ENCODE measurements at places on chromosomes 7 and 10. TPM values are rescaled to one million over a fixed set of nuclear protein-coding genes. Genes with fewer than 3 reads are reported as not detected.

DNA sequence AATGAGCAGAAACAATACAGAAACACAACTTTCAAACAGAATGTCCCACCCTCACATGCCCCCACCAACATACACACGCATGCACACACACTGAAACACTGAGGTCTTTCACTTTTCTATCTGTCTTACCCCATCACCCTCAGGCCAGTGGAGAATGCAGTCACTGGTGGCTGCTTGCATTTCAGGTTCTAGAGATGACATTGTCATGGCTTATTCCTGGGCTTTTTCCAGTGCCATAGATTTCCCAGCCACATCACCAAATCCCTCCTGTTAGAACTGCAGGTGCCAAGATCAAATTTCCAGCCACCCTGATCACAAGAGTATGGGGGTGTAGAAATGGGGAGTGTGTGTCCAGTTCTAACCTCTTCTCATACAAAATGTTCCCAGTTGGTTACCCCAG, 68.4 kb downstream of the CACNA2D1 start:
- DNase-seq, result no peak
- H3K4me3 ChIP-seq, result no peak overlapping the region
- H3K4me1 ChIP-seq, result peaks cover 44% of the 10 kb centered on the region
- H3K27ac ChIP-seq, result peak overlapping the region; percentile 58
- H3K36me3 ChIP-seq, result no peaks in the 10 kb centered on the region
- no peaks in the 10 kb centered on the region for H3K27me3 ChIP-seq

DNA sequence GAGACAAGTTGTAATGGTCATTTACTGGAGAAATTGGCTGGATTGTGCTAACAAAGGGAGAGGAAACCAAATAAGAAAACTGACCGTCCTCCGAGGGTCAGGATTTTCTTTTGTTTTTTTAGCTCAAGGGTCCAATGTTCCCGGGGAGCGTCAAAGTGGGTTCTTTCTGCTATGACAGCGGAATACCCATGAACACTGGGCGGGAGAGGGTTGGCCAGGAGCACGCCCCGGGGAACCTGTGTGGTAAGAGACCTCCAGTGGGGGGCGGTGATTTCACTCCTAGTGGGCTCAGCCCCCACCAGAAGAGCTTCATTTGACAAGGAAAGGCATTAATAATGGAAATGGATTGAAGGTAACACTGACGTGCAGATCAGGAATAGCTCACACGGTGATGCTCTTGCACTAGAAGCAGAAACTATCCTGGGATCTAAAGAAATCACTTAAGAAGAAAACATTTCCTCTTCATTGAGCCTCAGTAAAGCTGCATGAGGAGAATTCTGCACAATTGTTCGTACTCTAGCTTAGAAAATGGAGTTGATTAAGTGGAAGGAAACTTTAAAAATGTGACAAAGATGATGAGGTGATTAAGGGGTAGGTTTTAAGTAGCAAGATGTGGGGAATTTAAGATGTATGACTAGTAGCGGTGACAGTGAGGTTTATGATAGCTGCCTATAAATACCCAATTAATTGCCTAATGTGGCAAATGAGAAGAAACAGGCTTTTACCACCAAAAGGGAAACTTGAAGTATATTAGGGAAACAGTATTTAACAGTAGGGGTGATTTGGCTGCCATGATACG, 627.2 kb downstream of the SUGCT start:
- H3K4me3 ChIP-seq, result no peak overlapping the region
- H3K4me1 ChIP-seq, result no peaks in the 10 kb centered on the region
- no peaks in the 10 kb centered on the region for H3K27me3 ChIP-seq

GRCh38 chr10:72830625-72831024, 62.9 kb upstream of the OIT3 start:
- H3K36me3 ChIP-seq, result no peaks in the 10 kb centered on the region
- H3K27me3 ChIP-seq, result no peaks in the 10 kb centered on the region
- no peak overlapping the region for H3K4me3 ChIP-seq
- DNase-seq, result no peak

The HECTD2 gene
- total RNA-seq, result 3.9 TPM

DNA sequence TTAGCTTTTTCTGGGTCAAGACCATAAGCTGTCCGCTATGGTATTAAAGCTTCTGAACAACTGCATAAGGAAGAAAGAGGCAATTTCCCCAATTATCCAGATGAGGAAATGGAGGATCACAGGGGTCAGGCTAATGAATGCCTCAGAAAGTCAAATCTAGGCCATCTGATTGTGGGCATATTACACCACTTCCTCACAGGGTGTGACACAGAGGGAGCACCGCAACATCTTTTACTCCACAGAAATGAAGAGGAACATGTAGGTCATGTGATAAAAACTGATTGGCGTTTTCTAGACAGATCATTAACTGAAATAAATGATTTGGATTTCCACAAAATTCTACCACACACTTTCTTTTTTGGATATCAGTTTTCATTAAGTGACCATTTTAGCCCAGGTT, 384.4 kb downstream of the PARD3 start:
- peaks cover 24% of the 10 kb centered on the region for H3K4me1 ChIP-seq
- no peak overlapping the region for H3K4me3 ChIP-seq
- H3K36me3 ChIP-seq, result no peaks in the 10 kb centered on the region
- H3K27me3 ChIP-seq, result no peaks in the 10 kb centered on the region
- no peak for DNase-seq

The HYCC1 gene
- 26.9 TPM for total RNA-seq

The MET gene
- total RNA-seq, result 36.8 TPM

The TMEM248 gene
- 53.2 TPM for total RNA-seq

GRCh38 chr7:110205899-110206298, 885.0 kb upstream of the LRRN3 start:
- H3K4me3 ChIP-seq, result no peak overlapping the region
- H3K4me1 ChIP-seq, result no peaks in the 10 kb centered on the region
- no peaks in the 10 kb centered on the region for H3K36me3 ChIP-seq
- no peak overlapping the region for H3K27ac ChIP-seq
- no peaks in the 10 kb centered on the region for H3K27me3 ChIP-seq

- no peaks in the 10 kb centered on the region for H3K4me1 ChIP-seq
- H3K27me3 ChIP-seq, result no peaks in the 10 kb centered on the region
- H3K4me3 ChIP-seq, result no peak overlapping the region
- H3K36me3 ChIP-seq, result no peaks in the 10 kb centered on the region
- no peak for DNase-seq
Observed at GRCh38 chr7:22480523-22481075, 19.4 kb downstream of the STEAP1B start.

The PGAM2 gene
- total RNA-seq, result 129 TPM

DNA sequence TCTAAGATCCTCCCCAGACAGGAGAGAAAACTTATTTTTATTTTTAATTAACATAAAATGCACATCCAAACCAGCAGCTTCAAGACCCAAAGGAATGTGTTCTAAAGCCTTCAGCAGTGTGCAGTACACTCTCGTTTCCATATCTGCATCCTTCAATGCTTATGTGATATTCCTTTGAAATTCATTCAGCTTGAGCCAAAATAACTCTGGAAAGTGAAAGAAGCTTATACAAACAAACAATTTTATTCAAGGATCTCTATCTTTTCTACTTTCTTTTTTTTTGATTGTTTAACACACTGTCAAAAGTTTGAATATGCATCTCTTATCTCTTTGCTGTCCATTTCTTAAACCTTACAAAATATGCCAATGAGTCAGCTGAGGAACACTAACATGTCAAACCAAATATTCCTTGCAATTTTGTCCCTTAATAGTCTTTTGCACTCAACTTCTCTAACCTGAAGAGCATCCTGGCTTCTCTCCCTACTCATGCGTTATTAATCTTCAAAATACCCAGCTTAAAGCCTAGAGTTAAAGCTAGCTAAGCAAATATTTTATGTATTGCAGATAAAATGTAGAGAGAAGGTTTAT, 124.3 kb downstream of the THSD7A start:
- no peak for DNase-seq
- no peaks in the 10 kb centered on the region for H3K27me3 ChIP-seq
- H3K36me3 ChIP-seq, result no peaks in the 10 kb centered on the region
- H3K4me3 ChIP-seq, result no peak overlapping the region
- H3K4me1 ChIP-seq, result no peaks in the 10 kb centered on the region

DNA sequence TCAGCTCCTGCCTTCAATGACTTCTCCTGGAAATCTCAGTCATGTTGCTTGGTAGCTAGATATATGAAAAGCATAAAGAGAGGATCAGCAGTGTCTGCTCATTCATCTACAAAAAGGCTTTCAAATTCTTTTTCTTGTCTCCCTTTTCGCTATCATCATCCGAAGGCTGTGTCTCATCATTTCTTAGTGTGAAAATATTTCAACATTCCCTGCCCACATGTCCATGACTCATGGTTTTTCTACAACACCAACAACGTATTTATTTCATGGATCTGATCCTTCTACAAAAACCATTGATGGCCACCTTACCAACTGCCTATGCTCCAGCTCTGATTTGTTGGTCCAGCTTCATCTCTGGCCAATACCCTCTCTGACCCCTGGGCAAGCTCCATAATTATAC, 472.5 kb upstream of the GHITM start:
- H3K36me3 ChIP-seq, result no peaks in the 10 kb centered on the region
- H3K4me1 ChIP-seq, result no peaks in the 10 kb centered on the region
- DNase-seq, result no peak
- no peak overlapping the region for H3K4me3 ChIP-seq
- no peaks in the 10 kb centered on the region for H3K27me3 ChIP-seq

The CDC14C gene
- not detected for total RNA-seq

- H3K36me3 ChIP-seq, result peaks cover 10% of the 10 kb centered on the region
- peaks cover 81% of the 10 kb centered on the region for H3K4me1 ChIP-seq
- peak overlapping the region; percentile 61 for H3K4me3 ChIP-seq
Observed at GRCh38 chr10:73647875-73648651, 6.8 kb upstream of the MYOZ1 start.

- H3K27ac ChIP-seq, result no peak overlapping the region
- DNase-seq, result no peak
- H3K27me3 ChIP-seq, result no peaks in the 10 kb centered on the region
Observed at GRCh38 chr7:100061518-100062193, 12.1 kb downstream of the ZSCAN21 start.

The PRLHR gene
- total RNA-seq, result not detected

DNA sequence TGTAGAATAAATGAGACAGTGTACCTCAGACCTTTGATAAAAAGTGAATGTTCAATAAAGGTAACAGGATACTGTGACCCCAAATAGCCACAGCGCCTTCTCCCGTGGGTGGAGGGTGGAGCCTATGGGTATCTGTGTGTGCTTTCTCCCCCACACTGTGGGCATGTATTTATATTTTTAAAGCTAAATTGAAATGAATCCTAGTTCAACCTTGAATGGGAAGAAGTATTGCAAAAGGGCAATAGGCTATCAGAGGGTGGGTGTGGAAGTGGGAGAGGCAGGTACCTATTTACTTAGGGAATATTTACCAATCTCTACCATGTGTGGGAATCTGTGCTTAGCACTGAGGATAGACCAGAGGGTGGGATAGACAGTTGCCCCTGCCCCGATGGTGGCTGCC, 68.9 kb downstream of the PFKFB3 start:
- no peak overlapping the region for H3K27ac ChIP-seq
- H3K27me3 ChIP-seq, result no peaks in the 10 kb centered on the region
- peaks cover 3% of the 10 kb centered on the region for H3K4me1 ChIP-seq
- no peak for DNase-seq
- no peaks in the 10 kb centered on the region for H3K36me3 ChIP-seq
- H3K4me3 ChIP-seq, result no peak overlapping the region

The CARD11 gene
- total RNA-seq, result not detected

DNA sequence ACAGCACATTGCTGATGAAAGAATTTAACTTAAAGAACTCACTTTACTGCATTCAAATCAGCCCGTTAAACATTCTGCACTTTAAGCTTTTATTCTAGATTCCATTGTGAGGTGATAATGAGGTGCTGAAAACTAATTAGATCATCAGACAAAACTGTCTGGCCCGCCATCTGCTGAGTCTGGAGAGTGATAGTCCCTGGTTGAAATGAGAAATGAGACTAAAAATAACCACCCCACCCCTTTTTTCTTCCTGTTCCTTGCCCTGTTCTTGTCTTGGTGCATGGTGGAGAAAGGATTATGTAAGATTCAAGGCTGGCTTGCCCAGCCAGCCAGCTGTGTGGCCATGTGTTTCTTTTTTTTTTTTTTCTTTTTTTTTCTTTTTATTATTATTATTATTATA, 277.0 kb upstream of the COBL start:
- no peak for DNase-seq
- H3K4me1 ChIP-seq, result no peaks in the 10 kb centered on the region
- H3K27me3 ChIP-seq, result no peaks in the 10 kb centered on the region
- H3K36me3 ChIP-seq, result no peaks in the 10 kb centered on the region

The MOGAT3 gene
- total RNA-seq, result not detected

The BLNK gene
- total RNA-seq, result 0.24 TPM

The CFAP58 gene
- total RNA-seq, result 0.36 TPM

The AFAP1L2 gene
- 2.3 TPM for total RNA-seq
